ENCODE measurements at places on chromosomes 6 and 20.

DNA sequence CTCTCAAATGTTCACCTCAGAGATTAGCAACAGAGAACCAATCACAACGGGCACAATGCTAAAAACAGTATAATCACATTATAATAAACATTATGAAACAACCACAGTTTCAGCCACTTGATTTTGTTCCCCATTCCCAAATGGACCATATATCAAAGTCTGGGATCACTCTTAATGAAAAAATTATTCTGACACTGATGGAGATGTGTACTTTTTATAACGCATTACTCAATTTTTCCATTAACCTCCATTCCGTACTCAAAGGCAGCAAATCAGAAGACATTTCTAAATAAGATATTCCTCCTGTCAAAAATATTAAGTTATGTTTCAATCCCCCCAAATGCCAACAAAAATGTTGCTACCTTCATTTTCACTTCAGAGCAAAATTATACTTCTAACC lies 2.8 kb downstream of the CPNE1 start:
- no peak for DNase-seq

- no peak for DNase-seq
Observed at GRCh38 chr6:166167801-166168615, at the start of gene TBXT. TSS of gene TBXT (minus strand) at chr6:166167851. CDS start at chr6:166167591, 260 bp downstream.

- no peak for DNase-seq
Observed at GRCh38 chr20:17849901-17850683, 118.5 kb downstream of the SNX5 start.

- DNase-seq: no peak
Observed at GRCh38 chr6:69542494-69542893, 254.3 kb downstream of the LMBRD1 start.

- no peak for DNase-seq
Observed at GRCh38 chr20:40282941-40283340, 406.1 kb downstream of the MAFB start.

- DNase-seq: no peak
Observed at GRCh38 chr6:136773473-136773796, 18.8 kb downstream of the MAP3K5 start.

DNA sequence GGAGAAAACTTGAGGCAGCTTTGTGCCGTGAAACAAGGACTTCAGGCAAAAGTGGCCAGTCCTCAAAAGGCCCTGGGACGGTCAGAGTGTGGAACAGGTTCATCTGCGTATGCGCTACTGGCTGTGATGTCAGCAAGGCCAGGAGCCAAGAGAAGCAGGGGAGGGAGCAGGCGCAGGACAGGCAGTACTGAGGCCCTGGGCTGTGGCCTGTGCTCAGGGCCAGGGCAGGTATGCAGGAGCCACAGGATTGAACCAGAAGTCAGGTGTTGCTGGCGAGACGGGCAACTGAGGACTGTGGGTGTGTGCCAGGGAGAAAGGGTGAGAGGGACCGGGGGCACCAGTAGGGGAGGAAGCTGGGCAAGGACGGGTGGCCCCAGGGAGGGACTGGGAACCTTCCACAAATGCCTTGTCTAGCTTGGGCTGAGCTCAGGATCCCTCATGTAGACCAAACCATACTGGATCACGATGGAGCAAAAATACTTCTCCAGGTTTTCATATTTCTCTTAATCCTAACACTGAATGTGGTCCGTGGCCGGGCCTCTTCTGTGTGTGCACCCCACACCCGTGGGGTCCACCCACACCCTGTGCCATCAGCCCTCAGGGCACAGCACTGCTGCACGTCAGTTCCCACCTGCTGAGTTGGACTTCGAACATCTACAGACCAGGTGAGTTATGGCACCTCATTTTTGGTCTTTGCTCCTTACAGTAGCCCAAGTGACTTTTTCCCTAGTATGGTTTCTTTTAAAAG lies 46.9 kb downstream of the GINS1 start:
- no peak for DNase-seq
